Brain pericyte (primary cell): ENCODE measurements at places on chromosomes 7 and 10.

GRCh38 chr7:3289996-3290395 lies 11.1 kb upstream of the SDK1 start:
- DNase-seq = no peak

DNA sequence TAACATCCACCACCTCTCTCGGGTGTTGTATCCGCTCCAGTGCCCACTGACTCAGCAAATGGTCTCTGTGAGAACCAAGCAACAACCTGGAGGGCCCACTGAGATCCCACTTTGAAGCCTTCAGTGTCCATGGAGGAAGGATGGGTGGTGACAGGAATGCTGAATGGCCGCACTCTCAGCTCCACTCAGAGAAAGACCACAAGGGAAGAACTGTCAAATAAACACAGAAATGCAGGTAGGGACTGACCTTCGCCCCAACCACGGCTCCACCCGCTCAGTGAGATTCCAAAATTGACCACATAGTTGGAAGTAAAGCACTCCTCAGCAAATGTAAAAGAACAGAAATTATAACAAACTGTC lies 65.8 kb downstream of the VIPR2 start:
- no peak for DNase-seq

GRCh38 chr7:4307316-4308204 lies 374.5 kb upstream of the FOXK1 start:
- DNase-seq = no peak

GRCh38 chr10:20714979-20715378 lies 182.1 kb downstream of the NEBL start:
- DNase-seq = no peak

DNA sequence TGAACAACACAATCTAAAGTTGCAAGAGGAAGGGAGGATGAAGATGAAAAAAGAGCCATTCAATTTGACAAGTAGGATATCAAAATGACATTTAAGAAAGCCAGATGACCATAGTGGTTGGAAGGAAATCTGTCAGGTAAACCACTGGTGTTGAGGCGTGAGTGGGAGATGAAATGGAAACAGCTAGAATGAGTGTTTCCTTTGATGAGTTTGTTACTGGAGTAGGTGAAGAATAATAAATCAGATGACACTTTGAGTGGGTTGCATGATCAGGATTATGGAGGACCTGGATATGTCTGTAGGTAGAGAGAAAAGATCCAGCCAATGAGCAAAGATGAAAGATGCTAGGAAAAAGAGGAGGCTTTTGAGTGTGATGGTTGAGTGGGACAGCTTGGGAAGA lies 33.1 kb downstream of the AKR1B1 start:
- DNase-seq = no peak

GRCh38 chr10:1552406-1552805 lies 184.9 kb downstream of the ADARB2 start:
- DNase-seq = no peak
